HCT116 (cell line): ENCODE measurements at places on chromosomes 12 and 14. TPM values are rescaled to one million over a fixed set of nuclear protein-coding genes. Genes with fewer than 3 reads are reported as not detected.

The KITLG gene
- total RNA-seq: 570 TPM

The GPR68 gene
- total RNA-seq: not detected

The CSRP2 gene
- 36.1 TPM for total RNA-seq

The ITGB7 gene
- 1.9 TPM for total RNA-seq

The COX8C gene
- not detected for total RNA-seq

The HSPB8 gene
- total RNA-seq: 3.5 TPM

The SIX6 gene
- total RNA-seq: not detected

DNA sequence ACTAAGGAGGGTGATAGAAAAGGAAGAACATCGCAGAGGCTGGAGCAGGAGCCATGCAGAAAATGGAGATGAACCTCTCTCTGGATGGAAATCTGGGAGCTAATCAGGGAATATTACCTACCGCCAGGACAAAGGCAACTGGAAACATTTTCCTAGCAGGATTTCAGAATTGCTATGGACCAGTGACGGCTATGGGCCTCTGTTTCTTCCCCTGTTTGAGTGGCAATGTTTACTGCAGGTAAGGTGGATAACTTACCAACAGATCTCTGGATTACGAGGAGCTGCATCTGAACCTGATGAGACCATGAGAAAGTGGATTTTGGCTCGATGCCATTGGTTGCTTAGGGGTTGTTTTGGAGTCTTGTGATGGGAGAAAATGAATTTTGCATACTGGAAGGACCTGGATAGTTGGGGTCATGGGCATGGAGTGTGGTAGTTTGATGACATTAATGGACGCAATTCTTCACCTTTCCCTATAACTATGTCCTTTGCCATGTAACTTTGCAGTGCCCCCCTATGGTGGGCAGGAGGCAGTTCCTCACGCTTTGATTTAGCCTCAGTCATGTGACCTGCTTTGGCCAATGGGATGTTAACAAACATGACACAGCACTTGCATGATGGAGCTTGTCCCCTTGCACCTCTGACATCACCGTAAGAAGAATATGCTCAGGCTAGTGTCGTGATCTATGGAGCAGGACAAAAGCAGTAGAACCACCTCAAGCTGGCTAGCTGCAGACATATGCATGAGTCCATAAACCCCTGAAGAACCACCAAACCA lies 51.1 kb downstream of the CALM1 start:
- no peak for DNase-seq

GRCh38 chr12:92432724-92433441 lies 269.9 kb upstream of the PLEKHG7 start:
- DNase-seq: no peak

- DNase-seq: no peak
Observed at GRCh38 chr12:132422381-132423043, 67.4 kb upstream of the FBRSL1 start.

- no peak for DNase-seq
Observed at GRCh38 chr12:95446506-95446900, 27.4 kb upstream of the METAP2 start.

GRCh38 chr12:49298160-49298559 lies 3.2 kb downstream of the PRPH start:
- DNase-seq: no peak

DNA sequence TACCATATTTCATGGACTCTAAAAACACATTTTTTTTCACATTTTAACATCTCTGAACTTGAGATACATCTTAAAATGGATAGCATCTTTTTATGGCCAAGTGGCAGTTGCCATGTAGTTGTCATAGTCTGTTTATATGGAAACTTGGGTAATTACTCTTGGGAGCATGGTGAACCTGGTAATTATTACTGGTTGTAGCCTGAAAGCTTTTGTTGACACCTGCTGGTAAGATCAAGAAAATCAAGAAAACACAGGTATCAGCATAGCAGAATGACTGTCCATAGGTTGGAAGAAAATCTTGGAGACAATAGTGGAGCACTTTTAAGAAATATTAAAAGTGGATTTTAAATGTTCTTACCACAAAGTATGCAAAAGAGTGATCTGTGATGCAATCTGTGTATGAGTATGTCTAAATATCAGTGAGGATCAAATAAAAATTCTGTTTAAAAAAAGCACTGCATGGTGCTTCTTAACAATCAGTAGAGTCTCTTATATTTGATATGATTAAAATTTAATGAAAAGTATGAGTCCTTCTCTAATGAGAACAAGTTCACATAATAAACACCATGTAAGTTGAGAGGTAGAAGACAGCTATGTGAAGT lies 44.2 kb downstream of the TTC8 start:
- DNase-seq: peak; percentile 24

DNA sequence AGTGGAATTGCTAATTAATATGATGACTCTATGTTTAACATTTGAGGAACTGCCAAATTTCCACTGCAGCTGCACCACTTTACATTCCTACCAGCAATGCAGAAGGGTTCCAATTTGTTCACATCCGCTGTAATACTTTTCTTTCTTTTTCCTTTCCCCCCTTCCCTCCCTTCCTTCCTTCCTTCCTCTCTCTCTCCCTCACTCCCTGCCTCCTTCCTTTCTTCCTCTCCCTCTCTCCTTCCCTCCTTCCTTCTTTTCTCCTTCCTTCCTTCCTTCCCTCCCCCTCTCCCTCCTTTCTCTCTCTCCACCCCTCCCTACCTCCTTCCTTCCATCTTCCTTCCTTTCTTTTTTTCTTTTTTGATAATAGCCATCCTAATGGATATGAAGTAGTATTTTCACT lies 3.2 kb upstream of the PFKM start:
- DNase-seq: no peak

DNA sequence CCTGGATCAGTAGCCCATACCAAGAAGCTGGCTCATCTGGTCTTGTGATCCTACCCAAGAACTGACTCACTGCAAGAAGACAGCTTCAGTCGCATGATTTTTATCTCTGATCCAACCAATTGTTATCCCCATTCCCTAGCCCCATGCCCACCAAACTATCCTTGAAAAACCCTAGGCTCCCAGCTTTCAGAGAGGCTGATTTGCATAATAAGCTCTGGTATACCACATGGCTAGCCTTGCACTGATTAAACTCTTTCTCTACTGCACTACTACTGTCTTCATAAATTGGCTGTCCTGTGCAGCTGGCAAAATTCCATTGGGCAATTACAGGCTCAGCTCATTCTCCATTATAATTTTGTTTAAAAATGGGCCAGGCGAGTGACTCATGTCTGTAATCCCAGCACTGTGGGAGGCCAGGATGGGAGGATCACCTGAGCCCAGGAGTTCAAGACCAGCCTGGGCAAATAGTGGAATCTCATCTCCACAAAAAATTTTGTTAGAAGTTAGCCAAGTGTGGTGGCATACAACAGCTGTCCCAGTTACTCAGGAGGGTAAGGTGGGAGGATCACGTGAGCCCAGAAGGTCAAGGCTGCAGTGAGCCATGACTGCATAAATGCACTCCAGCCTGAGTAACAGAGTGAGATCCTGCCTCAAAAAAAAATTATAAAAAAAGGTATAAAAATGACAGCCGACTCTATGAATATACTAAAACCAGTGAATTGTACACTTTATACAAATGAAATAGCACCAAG lies 76.7 kb upstream of the EIF5 start:
- DNase-seq: no peak

- no peak for DNase-seq
Observed at GRCh38 chr14:69038455-69039287, 59.6 kb upstream of the ACTN1 start.

DNA sequence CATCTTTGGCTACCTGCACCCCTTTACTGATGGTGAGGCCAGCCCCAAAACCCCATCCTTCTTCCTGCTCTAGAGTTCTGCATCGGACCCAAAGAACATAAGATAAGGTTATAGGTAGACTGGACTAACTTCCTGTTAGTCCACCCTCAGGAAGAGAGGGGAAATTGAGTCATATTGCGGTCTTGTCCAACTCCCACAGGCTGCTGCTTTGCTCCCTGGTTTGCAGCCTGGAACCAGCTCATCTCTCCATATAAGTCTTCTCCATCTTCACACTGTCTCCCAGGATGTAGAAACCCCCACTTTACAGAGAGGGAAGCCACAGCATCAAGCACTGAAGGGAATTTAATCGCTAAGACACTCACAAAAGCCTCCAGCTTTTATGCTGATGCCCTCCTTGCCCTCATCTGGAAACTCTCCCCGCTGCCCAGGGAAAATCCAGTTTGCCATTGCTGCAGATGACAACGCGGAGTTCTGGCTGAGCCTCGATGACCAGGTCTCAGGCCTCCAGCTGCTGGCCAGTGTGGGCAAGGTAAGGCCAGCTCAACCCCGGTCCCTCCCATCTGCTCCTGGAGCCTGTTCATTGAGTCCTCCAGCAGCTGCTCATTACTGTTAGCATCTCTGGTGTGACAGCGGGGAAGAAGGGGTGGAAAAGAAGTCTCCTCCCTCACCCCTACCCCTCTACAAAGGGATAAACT lies 85.3 kb downstream of the B4GALNT3 start:
- no peak for DNase-seq

- no peak for DNase-seq
Observed at GRCh38 chr12:108805136-108805535, 52.2 kb downstream of the SSH1 start.

DNA sequence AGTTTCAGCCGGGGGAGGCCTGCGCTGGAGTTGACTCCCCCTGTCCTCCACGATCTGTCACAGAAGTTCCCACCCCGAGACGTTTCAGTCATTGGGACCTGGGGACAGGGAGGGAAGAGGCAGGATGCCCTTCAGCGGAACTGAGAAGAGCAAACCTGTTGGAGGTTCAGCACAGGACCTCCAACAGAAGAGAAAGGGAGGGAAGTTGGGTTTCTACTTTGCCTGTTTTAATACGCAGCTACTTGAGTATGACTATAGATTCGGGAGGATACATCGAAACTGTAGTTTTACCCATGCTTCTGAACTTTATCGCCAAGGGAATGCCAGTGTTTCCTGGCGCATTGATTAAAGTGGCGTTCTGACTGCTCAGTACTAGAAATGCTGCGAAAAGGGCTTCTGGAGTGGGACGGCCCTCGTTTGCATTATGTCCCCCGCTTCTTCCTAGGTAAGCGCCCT lies 2.3 kb upstream of the DUSP6 start:
- DNase-seq: no peak

- DNase-seq: no peak
Observed at GRCh38 chr14:69355607-69356281, 42.4 kb downstream of the ERH start.

- DNase-seq: no peak
Observed at GRCh38 chr12:17416748-17417147, 673.2 kb downstream of the RERGL start.

GRCh38 chr14:58787592-58787991 lies 149.8 kb downstream of the DACT1 start:
- no peak for DNase-seq

GRCh38 chr12:90979951-90980350 lies 24.8 kb downstream of the EPYC start:
- no peak for DNase-seq

- peak; percentile 65 for DNase-seq
Observed at GRCh38 chr12:1474041-1474573, 120.3 kb downstream of the FBXL14 start.

DNA sequence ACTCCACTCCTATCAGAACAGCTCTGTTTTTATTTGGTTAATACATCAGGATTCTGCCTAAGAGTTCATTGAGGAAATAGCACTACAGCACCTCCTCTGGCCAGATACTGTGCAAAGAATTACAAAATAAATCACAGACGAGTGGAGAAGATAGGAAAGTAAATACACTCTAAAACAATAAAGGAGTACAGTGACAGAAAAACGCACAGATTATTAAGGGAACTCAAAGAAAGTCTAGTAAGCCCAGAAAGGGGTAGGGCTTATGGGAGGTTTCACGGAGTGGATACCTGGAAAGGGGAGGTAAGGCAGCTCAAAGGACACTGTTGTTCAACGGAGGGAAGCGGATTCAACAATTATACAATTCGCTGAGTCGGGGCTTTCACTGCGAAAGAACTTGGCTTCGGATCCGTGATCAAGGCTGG lies 5.5 kb downstream of the OR10AD1 start:
- peak; percentile 23 for DNase-seq

DNA sequence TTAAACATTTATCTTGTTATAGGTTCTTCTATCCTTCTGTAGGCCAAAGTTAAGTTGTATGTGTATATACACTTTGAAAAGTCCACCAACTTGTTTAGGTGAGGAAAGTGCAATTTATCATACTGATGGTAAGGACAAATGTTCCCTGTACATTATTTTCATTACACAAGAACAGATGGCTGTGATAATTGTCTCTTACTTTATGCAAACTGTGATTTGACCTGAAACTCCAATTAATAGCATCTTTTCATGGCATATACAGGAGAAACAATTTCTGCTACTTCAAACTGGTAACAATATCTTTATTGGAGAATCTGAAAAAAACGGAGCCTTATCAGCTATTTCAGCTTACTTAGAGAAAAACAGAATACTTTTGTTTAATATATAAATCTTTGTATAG lies 5.6 kb downstream of the TRIM9 start:
- DNase-seq: no peak

- DNase-seq: no peak
Observed at GRCh38 chr12:46493150-46493833, 120.7 kb upstream of the SLC38A2 start.

DNA sequence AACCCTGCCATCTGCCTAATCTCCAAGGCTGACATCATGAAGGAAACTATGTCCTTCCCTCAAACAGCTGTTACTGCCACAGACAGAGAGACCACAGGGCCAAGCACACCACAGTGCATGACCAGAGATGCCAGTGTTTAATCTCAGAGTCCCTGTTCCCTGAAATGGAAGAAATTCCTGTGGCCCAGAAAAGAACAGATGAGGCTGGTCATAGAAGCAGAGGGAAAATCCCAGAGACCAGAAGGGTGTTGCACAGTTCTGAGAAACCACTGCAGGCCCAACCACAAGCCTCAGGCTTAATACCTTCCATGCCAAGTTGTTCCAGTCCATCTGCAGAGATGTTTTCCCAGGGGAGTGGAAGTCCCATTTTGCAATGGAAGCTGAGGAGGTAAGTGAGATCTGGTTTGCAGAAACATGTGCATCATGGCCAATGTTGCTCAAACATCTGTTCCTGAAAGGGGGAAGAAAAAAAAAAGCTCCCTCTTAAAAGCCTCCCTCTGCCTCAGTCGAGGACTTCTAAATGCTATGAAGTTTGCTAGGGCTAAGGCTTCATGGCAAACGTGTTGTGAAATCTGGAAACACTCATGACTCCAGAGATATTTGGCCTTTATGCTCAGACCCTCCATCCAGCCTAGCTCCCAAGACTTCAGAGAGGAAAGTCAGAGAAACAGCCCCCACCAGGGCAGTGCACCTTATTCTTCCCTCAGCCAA lies 98.6 kb downstream of the SCARB1 start:
- DNase-seq: no peak

- DNase-seq: no peak
Observed at GRCh38 chr14:85002846-85003245, 527.1 kb upstream of the FLRT2 start.

DNA sequence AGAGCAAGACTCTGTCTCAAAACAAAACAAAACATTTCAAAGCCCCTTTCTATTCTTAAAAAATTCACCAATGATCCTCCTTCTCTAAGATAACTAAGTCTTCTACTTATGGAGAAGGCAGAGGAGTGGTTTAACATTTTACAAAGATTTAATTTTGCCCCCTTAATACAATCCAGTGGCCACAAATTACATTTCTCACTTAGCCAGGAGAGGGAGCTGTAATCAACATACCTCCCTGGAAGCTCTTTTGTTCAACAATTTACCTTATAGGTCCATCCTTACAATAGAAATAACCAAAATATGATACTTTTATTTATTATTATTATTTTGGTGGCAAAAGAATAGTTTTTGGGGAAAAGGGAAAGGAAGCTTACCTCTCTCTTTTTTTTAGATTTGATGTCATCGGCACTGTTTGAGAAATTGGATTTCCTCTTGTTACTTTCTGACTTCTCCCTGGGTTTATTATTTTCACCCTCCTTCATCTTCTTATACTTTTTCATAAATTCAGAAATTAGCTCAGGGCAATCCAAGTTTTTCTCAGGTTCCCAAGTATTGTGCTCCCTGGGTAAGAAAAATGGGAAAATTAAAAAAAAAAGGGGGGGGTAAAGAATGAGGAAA lies 28.1 kb downstream of the CBX5 start:
- DNase-seq: peak; percentile 37
